ENCODE measurements at places on chromosomes 12 and 14.

GRCh38 chr12:105756961-105757360, 381.8 kb downstream of the NUAK1 start:
- DNase-seq = no peak

DNA sequence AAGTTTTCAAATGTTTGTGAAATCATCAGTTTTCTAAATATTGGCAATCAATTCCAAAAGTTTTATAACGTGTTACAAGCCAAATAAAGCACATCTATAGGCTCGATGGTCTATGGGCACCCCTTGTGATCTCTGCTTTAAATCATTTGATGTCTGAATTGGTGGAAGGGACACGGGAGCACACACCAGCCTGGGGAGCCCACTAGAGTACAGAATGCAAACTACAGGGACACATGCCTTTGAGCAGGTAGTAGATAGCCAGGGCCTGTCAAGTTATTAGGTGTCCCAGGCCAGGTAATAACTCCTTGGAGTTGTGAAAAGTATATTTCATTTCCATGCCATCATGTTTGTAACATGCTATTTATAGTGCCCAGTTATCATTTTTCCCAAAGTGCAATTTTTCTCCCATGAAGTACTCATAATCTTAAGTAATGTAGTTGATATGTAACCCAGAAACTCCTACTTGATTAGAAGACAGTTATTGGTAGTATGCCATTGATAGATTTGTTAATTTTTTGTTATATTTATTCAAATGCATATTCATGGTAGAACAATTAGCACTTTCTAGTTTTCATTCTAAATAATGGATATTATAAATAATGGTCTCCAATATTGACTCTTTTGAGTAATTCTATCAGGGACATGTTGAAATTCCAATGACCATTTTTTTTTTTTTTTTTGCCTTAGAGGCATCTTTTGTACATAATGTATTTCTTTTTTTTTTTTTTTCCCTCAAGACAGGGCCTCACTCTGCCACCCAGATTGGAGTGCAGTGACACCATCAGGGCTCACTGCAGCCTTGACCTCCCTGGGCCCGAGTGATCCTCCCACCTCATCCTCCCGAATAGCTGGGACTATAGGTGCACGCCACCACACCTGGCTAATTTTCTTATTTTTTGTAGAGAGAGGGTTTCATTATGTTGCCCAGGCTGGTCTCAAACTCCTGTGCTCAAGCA, 96.9 kb upstream of the FGD4 start:
- DNase-seq = no peak

DNA sequence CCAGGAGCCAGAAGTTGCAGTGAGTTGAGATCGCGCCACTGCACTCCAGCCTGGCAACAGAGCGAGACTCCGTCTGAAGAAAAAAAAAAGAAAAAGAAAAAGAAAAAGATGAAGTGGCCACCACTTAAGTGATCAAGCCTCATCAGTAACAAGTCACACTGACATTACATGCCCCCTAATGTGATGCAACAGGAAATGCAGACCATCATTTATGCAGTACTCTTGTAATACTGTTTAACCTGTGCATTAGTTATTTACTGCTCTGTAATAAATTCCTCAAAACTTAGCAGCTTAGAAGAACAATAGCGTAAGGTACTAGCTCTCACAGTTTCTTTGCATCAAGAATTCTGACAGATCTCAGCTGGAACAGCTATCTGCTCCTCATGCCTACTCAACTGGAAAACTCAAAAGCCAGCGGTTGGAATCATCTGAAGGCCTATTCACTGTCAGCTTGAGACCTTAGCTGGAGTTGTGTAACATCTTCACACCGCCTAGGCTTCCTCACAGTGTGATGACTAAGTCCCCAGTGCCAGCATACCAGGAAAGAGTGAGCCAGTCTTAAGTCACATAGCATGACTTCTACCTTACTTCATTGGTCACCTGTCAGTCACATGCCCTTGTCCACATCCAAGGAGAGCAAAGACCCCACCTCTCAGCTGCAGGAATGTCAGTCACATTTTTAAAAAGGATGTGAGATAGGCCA, 31.5 kb downstream of the EPS8 start:
- no peak for DNase-seq

DNA sequence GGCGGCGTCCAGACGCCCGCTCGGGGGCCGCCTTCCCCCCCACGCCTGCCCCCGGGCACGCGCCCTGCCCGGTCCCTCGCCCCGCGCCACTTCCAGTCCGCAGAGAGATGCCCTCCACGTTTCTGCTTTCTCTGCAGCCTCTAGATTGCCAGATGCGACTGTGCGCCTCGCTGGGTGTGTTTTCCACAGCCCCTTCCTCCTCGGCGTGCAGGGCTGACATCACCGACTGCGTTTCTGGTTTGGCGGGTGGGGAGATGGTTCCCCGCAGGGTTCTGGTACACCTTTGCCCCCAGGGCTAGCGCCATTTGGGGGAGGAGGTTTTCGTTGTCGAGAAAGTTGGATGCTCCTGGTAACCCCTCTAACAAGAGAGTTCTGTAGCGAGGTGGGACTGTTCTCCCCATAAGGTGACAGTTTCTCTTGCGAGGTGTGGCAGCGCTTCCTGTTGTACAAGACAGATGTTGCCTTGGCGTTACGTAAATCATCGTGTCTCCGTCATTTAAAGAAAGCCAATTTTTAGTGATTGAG, 1.5 kb downstream of the CALM1 start:
- no peak for DNase-seq

DNA sequence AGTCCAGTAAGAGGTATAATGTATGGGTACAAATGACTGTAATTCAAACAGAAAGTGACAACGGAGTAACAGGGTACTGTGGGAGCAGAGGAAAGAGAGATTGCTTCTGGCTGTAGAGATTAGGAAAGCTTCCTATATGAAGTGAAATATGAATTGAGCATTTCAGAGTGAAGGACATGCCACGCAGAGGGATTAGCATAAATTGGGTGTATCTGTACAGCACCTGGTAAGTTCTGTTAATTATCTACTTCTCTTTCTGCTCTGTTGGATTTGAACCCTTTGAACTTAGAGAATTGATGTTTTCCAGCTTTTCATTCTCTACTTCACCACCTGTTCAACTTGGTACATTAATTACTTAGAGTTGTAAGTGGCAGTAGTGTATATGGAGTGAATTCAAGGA, 8.8 kb downstream of the STK38L start:
- DNase-seq = no peak

DNA sequence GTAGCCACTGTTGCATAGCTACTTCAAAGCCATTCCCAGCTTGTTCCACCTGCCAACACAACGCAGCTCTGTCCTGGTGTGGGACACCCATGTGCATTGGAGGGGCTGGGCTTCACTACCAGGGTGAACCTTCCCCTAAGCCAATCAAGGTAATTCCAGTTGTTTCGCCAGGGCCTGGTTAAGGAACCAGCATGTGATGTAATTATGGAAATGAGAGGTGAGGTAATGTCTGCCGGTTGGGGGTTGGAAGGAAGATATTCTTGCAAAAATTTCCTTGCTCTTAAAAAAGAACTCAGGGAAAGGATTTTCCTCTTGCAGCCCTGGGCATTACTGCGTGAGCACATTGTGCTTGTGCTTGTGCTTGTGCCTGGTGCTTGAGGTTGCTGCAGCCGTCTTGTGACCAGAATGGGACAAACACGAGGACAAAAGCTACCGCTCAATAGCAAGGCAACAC, 14.9 kb downstream of the TUBA1C start:
- DNase-seq = no peak

DNA sequence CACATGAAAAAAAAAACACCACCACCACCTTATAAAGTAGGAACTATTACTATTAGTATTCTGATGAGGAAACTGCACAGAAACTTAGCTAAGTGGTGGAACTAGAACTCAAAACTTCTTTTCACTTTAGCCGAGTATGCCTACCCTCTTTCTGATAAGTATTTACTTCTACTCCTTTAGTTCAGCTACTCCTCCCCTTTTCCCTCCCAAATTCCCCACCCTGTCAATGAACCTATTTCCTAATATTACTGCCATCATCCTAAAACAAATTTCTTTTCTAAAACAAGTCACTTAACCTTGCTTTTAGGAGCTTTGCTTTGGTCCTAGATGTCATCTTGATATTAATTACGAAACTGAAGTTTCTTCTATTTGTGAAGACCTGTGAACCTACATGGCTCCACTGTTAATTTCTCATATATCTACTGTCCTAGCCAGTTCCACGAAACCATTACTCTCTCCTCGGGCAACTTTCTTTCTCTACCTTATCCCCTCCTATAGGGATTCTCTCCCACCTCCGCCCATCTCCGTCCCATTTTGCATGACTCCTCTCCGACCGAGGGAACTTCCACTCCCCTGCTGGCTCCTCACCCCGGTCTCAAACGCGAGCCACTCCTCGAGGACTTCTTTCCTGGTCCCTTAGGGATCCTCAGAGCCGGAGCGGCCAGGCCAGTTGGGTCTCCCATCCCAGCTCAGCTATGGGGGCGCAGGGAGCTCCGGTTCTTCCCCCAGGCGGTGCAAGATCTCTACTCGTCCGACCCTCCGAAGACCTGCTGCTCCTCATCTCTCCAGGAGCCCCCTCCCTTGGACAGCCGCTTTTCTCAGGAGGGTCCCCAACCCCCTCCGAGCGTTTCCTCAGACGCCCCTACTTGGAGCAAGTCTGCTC, 1.1 kb downstream of the NUMB start:
- no peak for DNase-seq

DNA sequence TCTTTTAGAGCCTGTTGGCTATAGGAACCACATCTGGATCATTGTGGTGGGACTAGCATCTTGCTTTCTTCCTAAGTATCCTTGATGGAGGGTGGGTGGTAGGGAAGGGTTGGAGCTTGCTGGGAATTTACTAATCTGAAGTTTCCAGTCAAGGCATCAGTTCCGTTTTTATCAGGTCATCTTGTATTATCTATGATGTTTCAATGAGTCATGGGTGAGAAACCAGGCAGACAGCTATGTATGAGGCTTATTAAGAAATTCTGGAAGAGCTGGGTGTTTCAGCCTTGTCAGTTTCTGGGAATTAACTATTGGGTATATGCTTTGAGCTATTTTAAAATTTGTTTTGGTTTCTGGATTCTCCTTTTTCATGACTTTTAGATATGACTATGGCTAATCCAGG, 11.3 kb downstream of the TSFM start:
- DNase-seq = no peak

- no peak for DNase-seq
Observed at GRCh38 chr14:72519543-72519942, 374.4 kb downstream of the DPF3 start.

- DNase-seq = no peak
Observed at GRCh38 chr12:19752712-19753111, 313.4 kb downstream of the AEBP2 start.

DNA sequence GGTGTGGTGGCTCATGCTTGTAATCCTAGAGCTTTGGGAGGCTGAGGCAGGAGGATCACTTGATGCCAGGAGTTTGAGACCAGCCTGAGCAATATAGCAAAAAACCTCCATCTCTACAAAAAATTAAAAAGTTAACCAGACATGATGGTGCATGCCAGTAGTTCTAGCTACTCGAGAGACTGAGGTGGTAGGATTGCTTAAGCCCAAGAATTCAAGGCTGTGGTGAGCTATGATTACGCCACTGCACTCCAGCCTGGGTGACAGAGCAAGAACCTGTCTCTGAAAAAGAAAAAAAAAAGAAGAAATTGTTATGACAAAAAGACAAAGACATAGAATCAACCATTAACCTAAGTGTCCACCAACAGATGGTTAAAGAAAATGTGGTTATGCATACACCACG, 2.1 kb upstream of the ATP23 start:
- no peak for DNase-seq

DNA sequence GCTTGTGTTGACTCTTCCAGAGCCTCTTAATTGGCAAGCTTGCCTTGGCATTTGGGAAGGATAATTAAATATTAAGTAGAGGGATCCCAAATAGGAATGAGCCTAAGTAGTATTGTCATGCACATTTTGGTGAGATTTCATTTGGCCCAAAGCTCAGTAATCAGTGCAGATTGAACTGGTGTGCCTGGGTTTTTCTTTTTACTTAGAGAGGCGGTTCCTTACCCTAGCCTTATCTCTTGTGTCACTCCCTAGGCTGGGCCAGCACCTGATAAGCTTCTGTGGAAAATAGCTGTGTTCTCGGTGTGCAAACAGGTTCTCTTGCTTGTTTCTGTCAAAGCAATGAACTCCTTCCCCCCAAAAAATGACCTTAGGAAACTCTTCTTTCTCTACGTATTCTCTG, 9.3 kb upstream of the B4GALNT3 start:
- no peak for DNase-seq

- no peak for DNase-seq
Observed at GRCh38 chr12:13948621-13949020, 32.8 kb downstream of the GRIN2B start.

GRCh38 chr12:13374793-13375192, 178.3 kb downstream of the EMP1 start:
- no peak for DNase-seq

DNA sequence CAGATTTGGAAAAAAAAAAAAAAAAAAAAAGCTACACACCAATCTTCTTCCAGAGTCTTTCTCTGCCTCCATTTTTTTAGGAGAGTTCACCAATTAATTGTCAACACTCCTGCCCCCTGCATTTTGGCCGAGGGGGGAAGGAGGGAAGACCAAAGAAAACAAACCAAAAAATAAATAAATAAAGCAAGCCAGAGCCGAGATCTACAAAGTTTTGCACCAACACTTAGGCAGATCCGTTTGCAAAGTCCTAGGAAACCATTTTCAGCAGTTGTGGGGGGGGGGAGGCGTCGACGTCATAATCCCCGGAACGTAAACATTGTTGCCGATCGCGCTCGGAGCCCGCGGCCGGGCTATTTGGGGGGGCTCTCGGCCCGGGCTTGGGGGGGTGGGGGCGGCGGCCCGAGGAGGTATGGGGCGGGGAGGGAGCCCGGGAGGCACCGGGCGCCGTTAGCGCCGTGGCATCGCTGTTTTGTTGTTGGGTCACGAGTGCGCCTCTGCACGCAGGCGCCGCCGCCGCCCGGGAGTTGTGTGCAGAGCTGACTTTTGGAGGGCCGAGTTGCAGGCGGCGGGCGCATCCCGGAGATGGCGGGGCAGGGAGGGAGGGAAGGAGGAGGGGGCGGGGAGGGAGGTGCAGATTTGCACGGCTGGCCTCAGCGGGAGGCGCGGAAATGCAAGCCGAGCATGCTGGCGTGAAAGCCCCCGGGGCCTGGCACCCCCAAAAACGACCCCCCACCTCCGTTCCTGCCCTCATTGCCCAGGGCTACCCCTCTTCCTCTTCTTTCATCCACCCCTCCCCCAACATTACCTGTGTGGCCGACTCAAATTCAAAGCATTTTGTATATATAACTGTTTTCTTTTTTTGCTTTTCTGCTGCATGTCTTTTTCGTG, 598 bp downstream of the KDM2B start:
- no peak for DNase-seq

DNA sequence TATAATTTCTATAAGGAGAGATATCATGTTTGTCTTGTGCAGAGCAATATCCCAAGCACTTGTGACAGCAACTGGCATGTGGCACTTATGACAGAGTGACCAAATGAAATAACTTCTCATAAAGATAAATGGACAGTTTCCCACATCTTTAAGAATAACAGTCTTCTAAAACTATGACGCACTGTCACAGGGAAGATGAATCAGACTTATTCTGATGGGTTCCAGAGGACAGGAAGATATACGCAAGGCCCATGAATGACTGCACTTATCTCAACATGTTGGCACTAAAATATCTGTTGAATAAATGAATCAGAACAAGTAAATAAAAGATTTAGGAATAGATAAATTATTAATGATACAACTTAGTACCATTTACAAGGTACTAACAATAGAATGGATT, 465.8 kb upstream of the SYT1 start:
- no peak for DNase-seq
